ENCODE measurements at places on chromosomes 16 and 17.

GRCh38 chr17:41763327-41763726 is 23.2 kb downstream of the JUP start:
- no peak for DNase-seq

DNA sequence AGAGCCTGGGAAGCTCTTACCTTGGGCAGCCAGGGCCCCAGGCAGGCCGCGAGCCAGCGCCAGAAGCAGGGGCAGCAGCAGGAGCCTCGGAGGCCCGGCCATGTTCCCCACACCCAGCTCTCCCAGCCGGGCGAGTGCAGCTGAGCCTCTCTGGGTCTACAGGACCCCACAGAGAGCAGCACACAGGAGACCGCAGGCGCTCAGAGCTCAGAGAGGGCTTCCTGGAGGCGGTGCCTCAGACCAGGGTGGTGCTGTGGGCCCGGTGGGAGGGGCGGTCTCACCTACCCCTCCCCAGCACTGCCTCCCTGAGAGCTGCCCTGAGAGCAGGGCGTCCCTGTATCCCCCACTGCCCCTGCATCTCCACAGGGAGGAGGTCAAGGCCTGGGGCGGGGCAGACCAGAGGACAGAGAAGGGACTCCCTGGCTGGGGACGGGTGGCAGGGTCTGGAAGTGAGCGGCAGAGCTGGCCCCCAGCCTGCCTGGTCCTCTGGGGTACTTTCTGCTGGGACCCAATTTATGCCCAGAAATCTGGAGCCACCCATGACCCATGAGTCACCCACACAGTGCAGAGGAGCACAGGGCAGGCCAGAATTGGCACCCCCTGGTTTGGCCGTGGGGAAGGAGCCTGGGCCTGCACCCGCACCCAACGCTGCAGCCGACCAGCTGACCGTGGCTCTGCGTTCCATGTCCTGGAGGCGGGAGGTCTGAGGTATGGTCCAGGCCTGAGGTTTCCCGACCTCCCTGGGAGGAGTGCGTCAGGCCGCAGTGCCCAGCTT is at the start of gene CD7:
CD7 (minus strand) TSS at position 215 of the 775 bp plus-strand sequence; CDS start at position 102, 113 bp downstream.
- no peak for DNase-seq

DNA sequence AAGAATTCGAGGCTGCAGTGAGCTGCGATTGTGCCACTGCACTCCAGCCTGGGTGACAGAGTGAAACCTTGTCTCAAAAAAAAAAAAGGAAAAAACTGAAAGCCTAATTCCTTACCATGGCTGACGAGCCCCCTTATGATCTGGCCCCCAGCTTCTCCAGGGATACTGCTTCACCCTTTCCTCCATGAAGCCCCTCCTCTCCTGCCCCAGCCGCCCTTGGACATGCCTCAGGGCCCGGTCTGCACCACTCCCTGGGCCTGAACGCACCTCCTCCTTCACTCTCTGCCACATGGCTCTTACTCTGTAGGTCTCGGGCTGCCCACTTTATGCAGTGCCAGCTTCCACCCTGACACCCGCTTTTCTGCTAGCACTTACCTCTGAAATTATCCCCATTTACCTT is 65.3 kb downstream of the COG7 start:
- DNase-seq = no peak

DNA sequence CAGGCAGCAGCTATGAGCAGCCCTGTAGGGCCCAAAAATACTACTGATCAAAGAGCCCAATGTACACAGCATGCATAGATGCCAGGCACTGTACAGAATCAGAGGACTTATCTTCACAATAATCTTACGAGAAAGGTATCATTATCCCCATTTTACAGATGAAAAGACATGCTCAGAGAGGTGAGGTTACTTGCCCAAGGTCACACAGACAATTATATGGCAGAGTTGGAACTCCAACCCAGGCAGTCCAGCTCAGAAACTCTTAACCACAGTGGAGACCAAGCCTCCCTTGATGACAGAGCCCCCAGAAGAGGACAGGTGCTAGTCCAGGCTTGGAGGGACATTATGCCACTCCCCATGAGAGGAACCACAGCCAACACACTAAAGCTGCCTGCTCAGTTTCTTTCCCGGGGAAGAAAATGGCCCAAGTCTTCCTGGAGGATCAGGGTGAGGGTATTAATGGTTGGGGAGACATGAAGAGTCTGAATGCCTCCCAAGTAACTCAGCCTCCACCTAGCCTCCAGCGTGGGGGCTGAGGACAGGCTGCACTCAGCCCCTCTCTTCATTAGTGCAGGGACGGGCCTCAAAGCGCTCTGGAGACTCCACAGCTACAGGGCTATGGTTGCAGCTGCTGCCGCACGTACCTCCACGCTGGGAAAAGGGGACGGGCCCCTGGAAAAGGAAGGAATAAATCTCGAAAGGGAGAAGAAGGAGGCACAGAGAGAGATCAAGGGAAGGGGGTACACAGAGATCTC is 826 bp downstream of the UNC119 start:
- DNase-seq = no peak

- DNase-seq = peak; percentile 93
These were observed 1.6 kb upstream of the ASPA start for GRCh38 chr17:3474212-3474611.

GRCh38 chr17:81200695-81201580 is 21.8 kb downstream of the CEP131 start:
- peak; percentile 52 for DNase-seq

DNA sequence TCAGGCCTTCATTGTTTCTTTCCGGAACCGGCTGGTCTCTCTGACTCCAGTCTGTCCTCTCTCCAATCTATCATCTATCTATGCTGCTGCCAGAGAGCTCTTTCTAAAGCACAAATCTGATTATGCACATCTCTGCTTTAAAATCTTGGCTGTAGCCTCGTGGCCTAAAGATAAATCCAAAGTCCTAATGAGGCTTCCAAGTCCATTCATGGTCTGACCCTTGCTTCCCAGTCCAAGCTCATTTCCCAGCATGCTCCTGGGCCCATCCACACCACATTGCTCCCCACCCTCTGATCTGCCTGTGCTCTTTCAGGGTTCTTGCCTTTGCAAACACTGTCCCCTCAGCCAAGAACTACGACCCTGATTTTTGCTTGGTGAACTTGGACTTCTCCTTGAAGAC is 21.5 kb upstream of the PHB1 start:
- DNase-seq = no peak

GRCh38 chr17:16820161-16820877 is 130.3 kb downstream of the CCDC144A start:
- DNase-seq = no peak

- no peak for DNase-seq
These were observed 506.8 kb upstream of the SOX9 start for GRCh38 chr17:71613996-71614395.

GRCh38 chr17:68006797-68007196 is 10.5 kb upstream of the C17orf58 start:
- no peak for DNase-seq

GRCh38 chr17:28579526-28579925 is 2.8 kb upstream of the ALDOC start:
- DNase-seq = no peak

DNA sequence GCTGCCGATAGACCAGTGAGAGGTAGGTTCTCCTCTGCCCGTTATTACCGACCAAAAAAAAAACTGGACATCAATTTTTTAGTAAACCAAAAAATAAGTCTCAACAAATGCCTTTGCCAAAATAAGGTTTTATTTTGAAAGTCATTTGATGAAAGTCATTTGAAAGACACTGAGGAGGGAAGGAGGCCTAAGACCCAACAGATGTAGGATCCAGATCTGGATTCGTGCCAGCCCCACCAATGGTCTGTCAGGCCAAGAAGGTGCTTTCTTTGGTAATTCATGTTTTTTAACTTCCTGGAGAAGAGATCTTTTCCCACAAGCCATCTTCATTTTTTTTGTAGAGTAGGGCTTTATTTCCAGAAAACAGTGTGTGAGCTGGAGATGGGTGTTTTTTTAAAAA is 18.1 kb downstream of the NTAN1 start:
- DNase-seq = no peak

- peak; percentile 61 for DNase-seq
These were observed 491.9 kb upstream of the TOM1L1 start for GRCh38 chr17:54408731-54409130.

DNA sequence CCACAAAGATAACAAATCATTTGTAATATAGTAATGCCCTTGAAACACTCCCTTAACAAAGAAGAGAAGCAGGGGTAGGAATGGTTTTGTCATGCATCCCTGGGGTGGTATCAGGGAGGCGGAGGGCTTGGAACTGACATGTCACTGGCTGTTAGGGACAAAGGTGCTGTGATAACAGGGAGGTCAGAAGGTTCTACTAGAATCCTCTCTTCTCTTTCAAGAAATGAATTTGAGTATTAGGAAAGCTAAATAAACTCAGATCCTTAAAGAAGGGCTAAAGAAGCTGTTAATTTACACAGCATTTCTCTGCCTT is 65.4 kb upstream of the ADAMTS18 start:
- no peak for DNase-seq

GRCh38 chr17:71649941-71650350 is 470.9 kb upstream of the SOX9 start:
- peak; percentile 14 for DNase-seq

GRCh38 chr16:63061319-63061718 is 1025.1 kb upstream of the CDH8 start:
- no peak for DNase-seq

- DNase-seq = no peak
These were observed 58.5 kb downstream of the LMF1 start for GRCh38 chr16:912322-912683.

- no peak for DNase-seq
These were observed 3.8 kb upstream of the NAT9 start for GRCh38 chr17:74779948-74780400.

DNA sequence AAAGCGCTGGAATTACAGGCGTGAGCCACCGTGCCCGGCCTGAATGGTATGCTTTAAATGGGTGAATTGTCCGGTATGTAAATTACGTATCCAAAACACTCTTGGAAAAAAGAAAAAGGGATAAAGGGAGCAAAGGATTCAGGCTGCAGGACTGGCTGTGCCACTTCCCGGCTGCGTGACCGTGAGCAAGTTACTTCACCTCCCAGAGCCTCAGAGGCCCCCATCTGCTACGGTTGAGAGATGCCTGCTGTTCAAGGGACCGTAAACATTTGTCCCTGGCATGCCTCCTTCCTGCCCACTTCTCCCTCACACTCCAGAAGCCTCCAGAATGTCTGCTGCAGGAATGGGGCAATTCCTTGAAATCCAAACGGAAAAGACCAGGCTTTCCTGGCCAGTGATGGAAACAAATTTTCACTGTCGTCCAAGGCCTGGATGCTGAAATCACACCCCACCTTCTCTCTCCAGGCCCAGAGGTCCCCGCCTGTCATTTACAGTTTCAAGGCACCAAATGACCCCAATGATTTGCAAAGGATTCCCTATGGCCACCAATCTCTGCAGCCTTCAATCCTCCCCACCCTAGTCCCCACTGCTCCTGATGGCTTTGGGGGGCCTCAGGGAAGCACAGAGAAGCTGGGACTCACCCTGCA is 22.9 kb upstream of the LITAF start:
- peak; percentile 94 for DNase-seq

- DNase-seq = no peak
These were observed 688 bp upstream of the ITGB3 start for GRCh38 chr17:47252766-47253512.

DNA sequence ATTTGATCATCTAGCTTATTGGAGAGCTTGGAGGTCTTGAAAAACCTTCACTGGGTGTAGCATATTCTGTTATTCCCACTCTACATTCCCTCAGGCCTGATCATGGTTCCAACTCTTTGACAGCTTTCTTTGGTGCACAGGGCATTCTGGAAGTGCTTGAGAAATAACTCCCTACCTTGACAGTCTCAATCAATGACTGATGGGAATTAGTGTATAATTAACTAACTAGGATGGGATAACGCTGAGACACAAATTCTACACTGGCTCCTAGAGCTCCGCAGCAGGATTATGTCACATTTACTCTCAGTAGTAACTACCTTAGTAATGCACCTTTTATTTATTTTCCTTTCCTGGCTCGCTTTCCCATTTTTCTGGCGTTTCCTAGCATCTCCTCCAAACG is 236.4 kb downstream of the MAP2K6 start:
- peak; percentile 53 for DNase-seq

- DNase-seq = no peak
These were observed 124.0 kb downstream of the RGS9 start for GRCh38 chr17:65261152-65261551.

GRCh38 chr16:75264457-75264998 is 13.1 kb upstream of the BCAR1 start:
- no peak for DNase-seq

DNA sequence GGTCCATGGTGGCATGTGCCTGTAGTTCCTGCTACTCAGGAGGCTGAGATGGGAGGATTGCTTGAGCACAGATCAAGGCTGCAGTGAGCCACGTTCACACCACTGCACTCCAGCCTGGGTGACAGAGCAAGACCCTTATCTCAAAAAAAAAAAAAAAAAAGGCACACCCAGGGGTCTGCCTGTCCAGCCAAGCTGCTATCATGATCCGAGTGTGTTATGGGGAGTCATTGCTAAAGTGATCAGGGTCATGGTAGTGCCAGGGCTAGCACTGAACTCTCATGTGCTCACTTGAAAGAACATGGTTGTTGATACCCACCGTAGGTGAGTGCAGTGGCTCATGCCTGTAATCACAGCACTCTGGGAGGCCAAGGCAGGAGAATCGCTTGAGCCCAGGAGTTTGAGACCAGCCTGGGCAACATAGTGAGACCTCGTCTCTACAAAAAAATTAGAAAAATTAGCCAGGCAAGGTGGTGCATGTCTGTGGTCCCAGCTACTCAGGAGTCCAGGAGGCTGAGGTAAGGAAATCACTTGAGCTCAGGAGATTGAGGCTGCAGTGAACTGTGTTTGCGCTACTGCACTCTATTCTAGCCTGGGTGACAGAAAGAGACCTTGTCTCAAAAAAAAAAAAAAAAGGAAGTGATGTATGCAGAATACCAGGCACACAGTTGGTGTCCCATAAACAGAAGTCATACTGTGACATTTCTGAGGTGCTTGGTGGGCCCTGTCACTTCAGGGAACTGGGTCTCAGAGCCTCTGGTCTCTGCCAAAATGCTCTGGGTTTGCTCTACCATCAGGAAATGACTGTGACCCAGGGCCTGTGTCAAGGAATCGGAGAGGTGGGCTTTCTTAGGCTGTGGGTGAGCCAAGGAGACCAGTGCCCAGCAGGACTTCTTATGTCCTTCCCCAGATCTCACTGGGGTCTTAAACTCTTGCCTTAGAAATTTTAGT is 2.2 kb downstream of the PRM1 start:
- DNase-seq = no peak

DNA sequence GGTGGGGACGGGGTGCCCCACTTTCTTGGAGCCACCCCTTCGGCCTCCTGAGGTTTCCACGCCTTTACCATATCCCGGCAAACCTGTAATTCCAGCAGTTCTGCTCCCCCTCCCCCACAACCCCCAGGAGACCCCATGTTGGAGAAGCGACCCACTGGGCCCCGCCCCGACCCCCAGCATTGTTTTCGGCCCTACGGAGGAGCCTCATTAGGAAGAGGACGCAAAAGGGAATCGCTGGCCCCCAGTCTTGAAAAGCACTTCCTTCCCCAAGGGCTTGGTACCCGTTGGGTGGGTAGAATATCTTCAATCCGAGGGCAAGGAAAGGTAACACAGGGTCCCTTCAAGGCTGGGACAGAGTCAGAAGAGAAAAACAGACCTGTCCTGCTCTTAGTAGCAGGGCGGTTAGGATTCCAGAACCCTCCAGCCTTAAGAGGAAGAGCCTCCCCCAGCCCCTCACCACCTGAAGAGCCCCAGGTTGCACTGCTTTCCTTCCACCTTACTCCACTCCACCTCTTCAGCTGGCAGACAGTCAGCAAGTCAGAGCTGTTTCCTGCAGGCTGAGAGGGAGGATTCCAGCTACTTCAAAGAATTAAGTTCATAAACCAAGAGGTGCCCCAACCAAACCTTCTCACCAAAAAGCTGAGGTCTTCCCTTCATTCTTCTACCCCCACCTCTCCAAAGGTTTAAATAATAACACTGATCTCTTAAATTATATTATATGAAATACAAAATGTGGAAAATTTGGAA is 803 bp upstream of the TLCD2 start:
- no peak for DNase-seq

- DNase-seq = peak; percentile 38
These were observed 15.7 kb downstream of the TMEM94 start for GRCh38 chr17:75472119-75472518.
